ENCODE measurements at places on chromosomes 7 and 10.

DNA sequence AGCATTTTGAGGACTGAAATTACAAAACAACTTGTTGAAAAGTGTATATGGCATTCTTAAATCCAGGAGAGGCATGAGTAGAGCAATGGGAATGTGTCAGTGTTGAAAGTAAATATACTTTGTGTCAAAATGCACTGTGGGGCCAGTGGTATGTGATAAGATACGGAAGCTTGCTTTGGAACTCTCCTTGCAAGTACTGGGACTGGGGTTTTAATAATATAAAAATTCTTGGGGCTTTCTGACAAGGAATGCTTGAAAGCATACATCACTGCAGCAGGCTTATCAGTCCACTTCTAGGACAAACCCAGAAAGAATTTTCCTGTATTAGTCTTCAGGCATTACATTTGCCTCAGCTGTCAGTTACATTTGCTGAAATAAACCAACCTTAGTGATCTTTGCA is 472.8 kb upstream of the FZD8 start:
- DNase-seq: no peak

DNA sequence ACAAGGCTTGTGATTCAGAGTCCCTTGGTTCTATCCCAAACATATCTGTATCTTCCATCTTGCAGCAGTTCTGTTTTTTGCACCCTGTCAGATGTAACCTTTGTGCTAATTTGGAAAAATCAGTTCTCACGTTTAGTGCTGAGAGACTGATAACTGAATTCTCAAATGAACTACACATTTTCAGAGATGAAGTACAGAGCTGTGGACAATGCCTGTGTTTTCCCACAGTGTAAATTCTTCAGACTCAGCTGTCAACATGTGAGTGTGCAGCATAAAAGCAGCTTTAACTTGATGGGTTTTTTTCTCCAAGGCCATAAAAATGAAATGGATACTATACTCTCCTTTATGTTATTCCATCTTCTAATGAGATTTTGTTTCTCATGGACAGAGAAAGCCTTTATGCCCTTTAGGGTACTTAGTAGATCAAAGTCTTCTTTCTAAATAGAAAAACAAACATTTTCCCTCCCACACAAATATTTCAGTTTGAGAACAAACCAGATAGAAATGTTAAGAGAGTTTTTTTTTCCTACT is 150.9 kb downstream of the SEMA3A start:
- DNase-seq: no peak

DNA sequence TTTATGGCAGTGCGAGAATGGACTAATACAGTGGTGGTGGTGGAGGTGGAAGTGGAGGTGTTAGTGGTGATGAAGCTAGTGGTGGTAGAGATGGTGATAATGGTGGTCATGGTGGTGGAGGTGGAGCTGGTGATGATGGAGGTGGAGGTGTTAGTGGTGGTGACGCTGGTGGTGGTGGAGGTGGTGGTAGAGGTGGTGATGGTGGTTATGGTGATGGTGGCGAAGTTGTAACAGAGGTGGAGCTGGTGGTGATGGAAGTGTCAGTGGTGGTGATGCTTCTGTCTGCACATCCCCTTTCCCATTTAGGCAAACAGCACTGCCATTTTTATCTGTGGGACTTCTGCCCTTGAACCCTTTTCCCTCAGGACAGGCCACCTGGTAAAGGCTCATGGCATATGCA is 7.4 kb upstream of the PTPRN2 start:
- no peak for DNase-seq

- DNase-seq: no peak
Measured at GRCh38 chr10:72720814-72721660, 29.1 kb downstream of the MCU start.

DNA sequence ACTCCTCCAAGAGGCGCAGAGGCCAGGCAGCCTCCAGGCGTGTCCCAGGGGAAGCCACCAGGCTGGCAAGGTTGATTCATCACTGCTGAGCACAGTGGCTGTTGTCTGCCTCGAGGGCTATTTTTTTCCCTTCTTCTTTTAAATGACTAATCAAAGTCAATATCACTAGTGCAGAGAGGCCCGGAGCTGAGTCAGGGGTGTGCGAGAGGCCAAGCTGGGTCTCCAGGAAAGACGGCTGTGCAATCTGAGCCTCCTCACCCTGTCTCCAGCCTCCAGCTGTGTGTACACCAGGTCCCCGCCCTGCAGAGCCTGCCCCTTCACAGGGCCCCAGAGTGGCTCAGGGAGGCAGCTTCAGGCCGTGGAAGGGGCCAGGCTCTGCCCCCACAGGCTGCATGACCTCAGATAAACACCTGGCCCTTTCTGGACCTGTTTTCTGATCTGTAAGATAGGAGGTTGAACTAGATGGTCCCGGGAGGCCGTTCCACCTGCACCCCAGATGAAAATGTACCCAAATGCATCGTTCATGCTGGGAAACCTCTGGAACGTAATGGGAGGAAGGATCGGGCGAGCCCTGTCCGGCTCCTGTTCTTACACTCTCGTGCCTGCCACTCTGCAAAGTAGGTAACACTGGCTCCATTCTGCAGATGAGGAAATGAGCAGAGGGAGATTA is 3.7 kb downstream of the STX1A start:
- peak; percentile 82 for DNase-seq

GRCh38 chr10:109769966-109770365 is 153.3 kb downstream of the XPNPEP1 start:
- DNase-seq: no peak

DNA sequence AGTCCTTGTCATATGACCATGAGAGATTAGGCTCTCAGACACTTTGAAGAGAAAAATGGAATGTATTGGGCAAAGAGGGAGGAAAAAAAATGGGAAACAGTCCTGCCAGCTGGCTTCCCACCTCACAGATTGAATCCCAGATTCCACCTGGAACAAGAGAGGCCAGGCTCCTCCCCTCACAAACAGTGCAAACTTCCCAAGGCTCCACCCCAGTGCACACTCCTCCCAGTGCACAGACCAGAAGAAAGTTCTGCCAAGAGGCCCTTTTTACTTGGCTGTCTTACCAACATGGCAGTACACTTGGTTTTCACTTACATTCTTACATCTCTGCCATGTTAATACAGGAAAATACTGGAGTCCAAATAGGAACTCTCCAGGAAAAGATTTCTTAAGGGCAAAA is 202.3 kb downstream of the AHR start:
- DNase-seq: no peak

- no peak for DNase-seq
Measured at GRCh38 chr10:67668448-67668847, 27.5 kb downstream of the CTNNA3 start.
